ENCODE measurements at places on chromosomes 5 and 9. TPM values are rescaled to one million over a fixed set of nuclear protein-coding genes. Genes with fewer than 3 reads are reported as not detected.

SLC26A2 gene
- 5.0 TPM for total RNA-seq

ENTPD2 gene
- not detected for total RNA-seq

CCDC152 gene
- 10.1 TPM for total RNA-seq

RPL37 gene
- total RNA-seq = 1,914 TPM

MAT2B gene
- total RNA-seq = 71.5 TPM

CERT1 gene
- 23.9 TPM for total RNA-seq

DDX4 gene
- total RNA-seq = not detected

DBH gene
- total RNA-seq = not detected

NME5 gene
- not detected for total RNA-seq

CDH10 gene
- not detected for total RNA-seq

RNF224 gene
- not detected for total RNA-seq

UBE2QL1 gene
- total RNA-seq = not detected

NMUR2 gene
- total RNA-seq = not detected

PCDHGA8 gene
- not detected for total RNA-seq

LECT2 gene
- total RNA-seq = not detected

ADGRD2 gene
- not detected for total RNA-seq

UHRF2 gene
- total RNA-seq = 60.1 TPM

C1QTNF3 gene
- 1.3 TPM for total RNA-seq

SMC5 gene
- total RNA-seq = 30.9 TPM

KCNT1 gene
- not detected for total RNA-seq

KIF4B gene
- 0.11 TPM for total RNA-seq

ANKRD18A gene
- total RNA-seq = 0.85 TPM

PCSK1 gene
- total RNA-seq = not detected

PCDHGC4 gene
- total RNA-seq = not detected

TAF11L13 gene
- not detected for total RNA-seq

CD72 gene
- 13.1 TPM for total RNA-seq

ANXA1 gene
- 33.5 TPM for total RNA-seq

PHPT1 gene
- total RNA-seq = 124 TPM

NR5A1 gene
- not detected for total RNA-seq

FCN2 gene
- total RNA-seq = not detected

KCNMB1 gene
- total RNA-seq = not detected

RGP1 gene
- total RNA-seq = 13.0 TPM

BHMT gene
- not detected for total RNA-seq

TMEM232 gene
- total RNA-seq = 0.49 TPM

OGN gene
- not detected for total RNA-seq

CYSRT1 gene
- total RNA-seq = not detected

TRIM7 gene
- total RNA-seq = 1.1 TPM

FAM151B gene
- not detected for total RNA-seq

C5orf46 gene
- not detected for total RNA-seq

KCNV2 gene
- total RNA-seq = not detected

PDE6A gene
- not detected for total RNA-seq

FAM81B gene
- total RNA-seq = not detected

ZNF883 gene
- 1.1 TPM for total RNA-seq

C5orf52 gene
- not detected for total RNA-seq

SLC34A1 gene
- 0.29 TPM for total RNA-seq
